ENCODE measurements at places on chromosomes 5 and 9.

DNA sequence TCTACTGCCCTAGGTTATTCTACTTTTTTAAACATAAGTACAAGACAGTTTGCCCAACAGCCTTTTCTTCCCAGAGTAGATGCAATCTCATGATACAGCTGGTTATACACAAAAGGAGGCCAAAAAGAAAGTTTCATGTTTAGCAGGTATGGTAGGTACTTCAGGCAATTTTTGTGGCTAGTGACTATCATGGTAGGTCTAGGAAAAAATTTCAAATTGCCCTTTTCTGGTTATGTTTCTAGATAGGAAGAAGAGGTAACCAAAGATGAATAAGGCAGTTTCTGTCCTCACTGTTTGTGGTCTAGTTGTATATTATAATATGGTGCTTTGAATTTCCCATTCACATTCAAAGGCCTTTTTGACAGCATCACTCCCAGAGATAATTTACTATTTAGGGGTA, 19.7 kb downstream of the MEGF9 start:
- no peak for DNase-seq

DNA sequence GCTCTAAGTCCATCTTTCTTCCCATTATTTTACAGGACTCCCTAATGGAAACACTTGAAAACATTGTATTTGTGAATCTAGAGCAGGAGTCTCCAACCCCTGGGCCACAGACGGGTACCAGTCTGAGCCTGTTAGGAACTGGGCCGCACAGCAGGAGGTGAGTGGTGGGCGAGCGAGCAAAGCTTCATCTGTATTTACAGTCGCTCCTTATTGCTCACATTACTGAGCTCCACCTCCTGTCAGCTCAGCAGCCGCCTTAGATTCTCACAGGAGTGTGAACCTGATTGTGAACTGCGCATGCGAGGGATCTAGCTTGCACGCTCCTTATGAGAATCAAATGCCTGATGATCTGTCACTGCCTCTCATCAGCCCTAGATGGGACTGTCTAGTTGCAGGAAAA, 111.0 kb downstream of the MED27 start:
- DNase-seq: no peak

DNA sequence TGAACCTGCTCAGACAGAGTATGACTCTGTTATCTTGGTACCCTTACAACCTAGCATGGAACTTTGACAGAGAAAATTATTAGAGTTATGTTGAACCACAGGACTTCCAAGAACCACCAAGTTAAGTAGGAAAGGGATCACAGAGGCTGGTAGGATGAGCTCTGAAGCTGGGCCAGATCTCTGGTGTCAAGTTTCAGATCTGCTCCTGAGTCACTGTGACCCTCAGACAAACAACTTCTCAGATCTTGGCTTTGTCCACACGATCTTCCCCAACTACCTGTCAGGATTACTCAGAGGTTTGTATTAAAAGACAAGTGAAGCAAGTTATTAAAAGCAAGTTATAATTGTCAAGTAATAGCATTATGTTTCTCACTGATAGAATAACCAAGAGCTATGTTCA, 189.0 kb downstream of the SEC61B start:
- no peak for DNase-seq

- DNase-seq: no peak
These were observed at the start of gene TRIM7 for GRCh38 chr5:181204826-181205760. TRIM7 (minus strand) TSS chr5:181205196; CDS start chr5:181205110, 86 bp downstream.

GRCh38 chr5:180908400-180908799, 9.4 kb downstream of the BTNL8 start:
- peak; percentile 6 for DNase-seq

DNA sequence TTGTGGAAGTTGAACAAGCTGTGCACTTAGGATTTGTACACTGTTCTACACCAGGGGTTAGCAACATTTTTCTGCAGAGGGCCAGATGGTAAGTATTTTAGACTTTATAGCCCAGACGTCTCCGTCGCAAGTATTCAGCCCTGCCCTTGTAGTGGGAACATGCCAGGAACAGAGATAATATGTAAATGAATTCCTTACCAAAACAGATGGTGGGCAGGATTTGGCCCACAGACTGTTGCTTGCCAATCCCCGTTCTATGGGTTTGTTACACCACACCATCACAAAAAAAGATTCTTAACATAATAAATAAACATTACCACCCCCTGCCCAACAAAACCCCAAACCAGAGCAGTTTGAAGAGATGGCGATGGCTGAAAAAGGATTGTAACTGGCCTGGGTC, 74.3 kb downstream of the AMBP start:
- no peak for DNase-seq

DNA sequence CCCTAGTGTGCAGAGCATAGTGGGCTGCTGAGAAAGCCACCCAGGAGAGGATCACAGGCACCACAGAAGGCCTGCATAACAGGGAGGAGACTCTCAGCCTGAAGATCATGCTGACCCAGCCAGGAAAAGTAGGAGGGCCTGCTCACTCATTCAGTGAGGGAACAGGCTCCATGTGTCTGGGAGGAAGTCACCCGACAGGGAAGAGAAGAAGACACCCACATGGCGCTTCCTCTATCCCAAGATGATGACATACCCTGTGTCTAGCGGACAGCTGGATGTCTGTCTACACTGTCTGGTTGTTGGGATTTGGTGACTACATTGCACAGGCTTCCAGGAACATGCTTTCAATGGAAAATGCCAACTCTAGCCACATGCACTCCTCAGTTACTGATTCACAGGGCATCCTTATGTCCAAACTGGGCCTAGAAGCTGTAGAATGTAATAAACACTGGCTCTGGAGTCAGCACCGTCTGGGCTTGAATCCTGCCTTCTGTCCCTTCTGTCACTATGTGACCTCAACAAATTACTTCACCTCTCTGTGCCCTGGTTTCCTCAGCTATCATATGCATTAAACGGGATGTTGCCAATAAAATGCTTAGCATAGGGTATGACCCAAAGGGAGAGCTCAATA, 47.6 kb downstream of the KLHL3 start:
- no peak for DNase-seq

DNA sequence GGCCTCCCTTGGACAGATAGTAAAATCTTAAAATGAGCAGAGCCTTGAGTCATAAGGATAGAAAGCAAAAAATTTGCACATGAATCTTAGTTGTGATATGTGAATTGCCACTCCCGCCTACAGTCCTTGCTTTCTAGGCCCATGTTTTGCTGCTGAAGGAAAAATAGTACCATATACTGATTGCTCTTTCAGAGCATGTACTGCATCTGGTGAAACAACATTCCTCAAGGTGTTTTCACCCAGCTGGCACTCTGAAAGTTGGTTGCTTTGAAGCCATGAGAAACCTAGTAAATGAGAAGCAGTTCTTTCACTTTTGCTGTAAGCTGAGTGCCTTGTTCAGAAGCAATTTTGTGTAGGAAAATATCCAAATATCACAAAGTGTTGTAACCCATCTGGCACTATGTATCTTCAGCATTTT, 10.3 kb downstream of the CDC37L1 start:
- DNase-seq: no peak

- no peak for DNase-seq
These were observed 417.4 kb downstream of the CETN3 start for GRCh38 chr5:89992201-89992600.

DNA sequence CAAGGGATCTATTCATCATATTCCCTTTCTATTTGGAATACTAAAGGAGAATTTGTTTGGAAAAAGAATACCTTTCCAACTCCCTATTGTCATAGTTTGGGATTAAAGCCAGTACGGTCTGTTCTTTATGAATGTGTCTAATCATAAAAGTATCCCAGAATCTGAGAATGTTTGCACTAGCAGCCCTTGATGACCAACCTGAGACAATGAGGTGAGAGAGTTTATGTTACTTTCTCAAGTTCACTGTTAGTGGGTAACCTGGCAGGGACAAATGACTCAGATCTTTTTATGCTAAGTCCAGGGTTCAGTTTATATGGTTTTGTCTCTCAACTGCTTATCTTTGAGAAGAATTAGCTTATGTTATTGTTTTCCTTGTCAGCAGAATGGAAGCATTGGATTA, 25.3 kb upstream of the TLR4 start:
- DNase-seq: no peak

- no peak for DNase-seq
These were observed 6.5 kb downstream of the CDO1 start for GRCh38 chr5:115809946-115810345.

GRCh38 chr5:61788548-61788947, 456.5 kb downstream of the ZSWIM6 start:
- no peak for DNase-seq

- DNase-seq: no peak
These were observed 414.9 kb downstream of the ENC1 start for GRCh38 chr5:74225587-74225986.

- DNase-seq: no peak
These were observed 105.8 kb downstream of the GDA start for GRCh38 chr9:72254901-72255545.

All from lung (tissue), 17 donors.